ENCODE measurements at places on chromosomes 6 and 20.

GRCh38 chr6:90454836-90455427 is 131.9 kb downstream of the MAP3K7 start:
- DNase-seq: no peak

- peak; percentile 30 for DNase-seq
Observed at GRCh38 chr6:27872642-27873020, 39.6 kb downstream of the OR2B2 start.

DNA sequence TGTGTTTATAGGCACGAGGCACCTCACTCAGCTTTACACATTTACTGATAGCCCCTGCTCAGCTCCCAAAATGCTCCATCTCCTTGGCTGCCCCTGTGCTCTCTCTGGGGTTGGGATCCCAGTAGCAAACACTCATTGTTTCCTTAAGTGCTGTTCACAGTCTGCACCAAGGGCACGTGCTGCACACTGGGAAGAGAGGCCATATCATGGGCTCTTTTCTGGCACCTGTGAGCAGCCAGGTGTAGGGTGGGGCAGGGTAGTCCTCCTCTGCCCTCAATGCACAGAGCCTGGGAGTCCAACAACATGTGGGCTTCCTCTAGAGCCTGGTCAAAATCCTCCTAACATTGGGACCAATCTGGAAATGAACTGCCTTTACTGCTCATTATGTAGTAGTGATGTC is 67.9 kb downstream of the BANF2 start:
- DNase-seq: peak; percentile 64

GRCh38 chr6:169868458-169868857 is 117.0 kb downstream of the ERMARD start:
- no peak for DNase-seq

DNA sequence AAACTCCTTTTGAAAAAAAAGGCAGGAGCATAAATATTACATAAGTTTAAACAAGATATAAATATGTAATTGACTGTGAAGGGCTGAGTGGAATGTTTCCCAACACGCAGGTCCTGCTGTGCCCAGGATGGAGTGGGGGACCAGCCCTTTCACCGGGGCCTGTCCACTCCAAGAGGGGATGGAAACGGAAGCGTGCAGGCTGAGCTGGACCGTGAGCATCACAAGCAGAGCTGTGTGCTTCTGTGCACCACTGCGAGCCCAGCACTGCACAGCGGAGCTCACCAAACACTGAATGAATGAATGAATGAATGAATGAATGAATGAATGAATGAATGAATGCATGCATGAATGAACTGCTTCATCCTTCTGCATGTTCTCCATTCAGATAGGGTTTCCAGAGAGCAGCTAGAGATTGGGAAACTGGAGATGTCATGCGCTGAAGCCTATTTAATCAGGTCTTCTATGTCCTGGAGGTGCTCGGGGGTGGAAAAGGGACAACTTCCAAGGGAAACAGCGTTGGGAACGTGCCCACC is 157.7 kb downstream of the ANKRD60 start:
- DNase-seq: no peak

DNA sequence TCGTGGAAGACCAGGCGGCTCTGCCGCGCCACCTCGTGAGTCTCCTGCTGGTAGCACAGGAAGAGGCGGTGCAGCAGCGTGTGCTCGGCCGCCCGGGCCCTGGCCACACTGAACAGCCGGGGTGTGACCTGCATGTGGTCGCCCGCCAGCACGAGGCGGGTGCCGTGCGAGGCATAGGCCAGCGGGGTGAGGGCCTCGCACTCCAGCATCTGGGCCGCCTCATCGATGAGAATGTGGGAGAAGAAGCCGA is 7.0 kb downstream of the HELZ2 start:
- no peak for DNase-seq

DNA sequence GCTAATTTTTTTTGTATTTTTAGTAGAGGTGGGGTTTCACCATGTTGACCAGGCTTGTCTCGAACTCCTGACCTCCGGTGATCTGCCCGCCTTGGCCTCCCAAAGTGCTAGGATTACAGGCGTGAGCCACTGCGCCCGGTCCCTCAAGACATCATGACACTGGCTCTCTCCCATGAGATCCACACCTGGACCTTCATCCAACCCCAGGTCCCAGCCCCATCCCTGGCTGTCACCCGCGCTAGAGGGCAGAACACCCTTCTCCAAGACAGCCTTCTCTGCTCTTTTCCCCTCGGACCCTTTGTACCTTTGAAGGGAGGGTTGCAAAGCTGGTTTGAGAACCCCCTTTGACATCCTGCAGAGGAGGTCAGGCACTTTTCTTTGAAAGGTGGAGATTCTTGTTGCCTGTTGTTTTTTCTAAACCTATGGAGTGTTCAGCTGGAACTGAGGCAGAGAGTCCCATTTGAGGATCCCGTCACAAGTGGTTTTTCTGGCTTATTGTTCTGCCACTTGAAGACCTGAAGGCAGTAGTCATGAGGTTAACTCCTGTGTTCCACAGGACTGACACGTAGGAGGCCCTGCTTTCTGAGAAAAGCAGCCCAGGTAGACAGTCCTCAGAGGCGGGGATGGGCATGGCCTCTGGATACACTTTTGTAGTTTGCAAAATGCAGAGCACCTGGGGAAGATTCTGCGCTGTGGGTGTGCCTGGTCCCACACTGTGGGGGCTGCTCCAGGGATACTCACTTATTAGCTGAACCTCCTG is 171.1 kb upstream of the SNX9 start:
- DNase-seq: no peak

DNA sequence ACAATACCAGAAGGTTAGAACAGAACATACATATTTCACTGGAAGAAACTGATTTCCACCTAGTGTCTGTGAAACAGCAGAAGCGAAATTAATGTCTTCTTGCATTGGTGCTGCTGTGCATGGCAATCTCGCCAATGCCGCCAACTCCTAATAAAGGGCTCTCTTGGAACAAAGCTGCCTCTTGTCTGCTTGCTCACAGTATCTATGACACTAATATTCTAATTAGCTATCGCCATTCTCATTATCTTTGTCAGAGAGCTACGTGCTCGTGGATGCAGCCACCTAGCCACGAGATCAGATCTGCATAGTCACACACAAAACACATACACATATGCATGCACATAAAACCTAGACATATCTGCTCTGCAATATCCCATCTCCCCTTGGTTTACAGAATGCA is 145.9 kb upstream of the OLIG3 start:
- DNase-seq: no peak

- peak; percentile 66 for DNase-seq
Observed at GRCh38 chr20:36676701-36677421, 30.9 kb upstream of the SLA2 start.

DNA sequence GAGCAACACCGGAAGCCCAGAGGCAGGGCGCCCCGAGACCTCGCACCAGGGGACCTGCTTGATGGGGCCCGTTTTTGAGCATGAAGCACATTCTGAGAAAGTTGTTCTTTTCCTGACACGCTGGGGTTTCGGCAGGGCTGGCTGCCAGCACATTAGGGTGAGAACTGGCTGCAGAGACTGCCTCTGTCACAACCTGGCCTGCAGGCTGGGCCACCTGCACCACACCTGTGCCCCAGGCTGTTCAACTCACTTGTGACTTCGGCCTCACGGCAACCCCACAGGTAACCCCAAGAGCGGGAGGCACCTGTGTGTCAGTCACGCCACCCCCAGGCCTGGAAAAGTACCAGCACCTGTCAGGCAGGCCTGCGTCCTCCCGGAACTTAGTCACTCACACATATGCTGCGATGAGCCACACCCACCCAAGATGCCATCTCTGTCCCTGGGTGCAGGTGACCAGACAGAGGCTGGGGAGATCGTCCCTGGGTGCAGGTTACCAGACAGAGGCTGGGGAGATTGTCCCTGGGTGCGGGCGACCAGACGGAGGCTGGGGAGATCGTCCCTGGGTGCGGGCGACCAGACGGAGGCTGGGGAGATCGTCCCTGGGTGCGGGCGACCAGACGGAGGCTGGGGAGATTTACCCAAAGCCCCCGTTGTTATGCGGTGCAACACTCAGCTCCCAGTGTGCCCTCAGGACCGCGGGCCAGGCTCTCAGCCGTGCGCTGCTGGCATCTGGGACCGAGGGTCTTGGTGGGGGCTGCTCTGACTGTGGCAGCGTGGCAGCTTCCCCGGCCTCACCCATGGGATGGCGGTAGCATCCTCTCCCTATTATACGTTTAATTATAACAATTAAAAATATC is 82.5 kb upstream of the BHLHE23 start:
- DNase-seq: no peak

- no peak for DNase-seq
Observed at GRCh38 chr6:140684776-140685550, 1310.5 kb upstream of the CITED2 start.

GRCh38 chr6:151675746-151676459 is 131.6 kb upstream of the ESR1 start:
- DNase-seq: no peak

- no peak for DNase-seq
Observed at GRCh38 chr20:3434232-3434631, 26.8 kb upstream of the DNAAF9 start.

DNA sequence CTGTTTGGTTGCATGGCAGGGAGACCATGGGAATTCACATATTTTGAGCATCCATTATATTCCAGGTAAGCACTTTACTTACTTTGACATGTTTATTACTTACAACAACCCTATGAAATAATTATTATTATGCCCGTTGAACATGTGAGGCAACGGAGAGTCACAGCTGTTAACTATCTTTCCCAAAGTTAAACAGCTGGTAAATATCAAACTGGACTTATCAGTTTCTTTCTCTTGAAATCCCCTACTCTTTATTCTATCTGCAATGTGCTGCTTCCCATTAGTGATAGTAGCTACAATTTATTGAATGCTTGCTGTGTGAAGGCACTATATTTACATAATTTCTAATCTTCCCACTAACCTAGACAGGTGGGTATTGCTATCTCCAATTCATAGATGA is 847.7 kb upstream of the MAP3K7 start:
- DNase-seq: no peak

DNA sequence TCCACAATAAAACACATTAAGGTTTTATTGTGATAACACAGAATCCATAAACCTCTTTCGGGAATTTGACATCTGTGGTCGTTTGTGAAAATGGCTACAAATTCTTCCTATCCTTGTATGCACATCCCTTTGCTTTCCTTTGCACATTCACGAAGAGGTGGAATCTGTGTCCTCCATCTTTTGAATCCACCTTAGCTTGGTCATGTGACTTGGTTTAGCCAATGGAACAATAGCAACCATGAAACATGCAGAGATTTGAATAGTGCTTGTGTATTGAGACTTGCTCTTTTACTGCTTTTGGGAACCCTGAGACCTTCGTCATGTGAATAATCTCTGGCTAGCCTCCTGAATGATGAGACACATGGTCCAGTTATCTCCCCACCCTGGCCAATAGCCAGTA is 49.7 kb upstream of the NOP56 start:
- DNase-seq: no peak

DNA sequence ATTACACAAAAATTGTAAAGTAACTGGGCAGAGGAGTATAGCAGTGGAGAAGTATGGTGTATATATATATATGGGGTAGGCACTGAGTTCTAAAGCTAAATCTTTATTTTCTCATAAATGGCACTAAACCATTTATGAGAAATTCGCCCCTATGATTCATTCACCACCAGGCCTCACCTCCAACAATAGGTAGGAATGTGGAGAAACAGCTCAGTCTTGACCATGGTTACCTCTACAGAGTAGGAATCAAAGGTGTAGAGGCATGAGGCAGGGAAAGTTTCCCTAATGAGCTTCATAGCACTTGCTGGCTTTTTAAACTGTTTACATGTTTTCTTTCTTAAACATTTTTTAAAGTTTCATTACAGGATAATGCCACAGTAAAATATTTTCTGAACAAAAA is 36.9 kb upstream of the SUMO4 start:
- DNase-seq: no peak

DNA sequence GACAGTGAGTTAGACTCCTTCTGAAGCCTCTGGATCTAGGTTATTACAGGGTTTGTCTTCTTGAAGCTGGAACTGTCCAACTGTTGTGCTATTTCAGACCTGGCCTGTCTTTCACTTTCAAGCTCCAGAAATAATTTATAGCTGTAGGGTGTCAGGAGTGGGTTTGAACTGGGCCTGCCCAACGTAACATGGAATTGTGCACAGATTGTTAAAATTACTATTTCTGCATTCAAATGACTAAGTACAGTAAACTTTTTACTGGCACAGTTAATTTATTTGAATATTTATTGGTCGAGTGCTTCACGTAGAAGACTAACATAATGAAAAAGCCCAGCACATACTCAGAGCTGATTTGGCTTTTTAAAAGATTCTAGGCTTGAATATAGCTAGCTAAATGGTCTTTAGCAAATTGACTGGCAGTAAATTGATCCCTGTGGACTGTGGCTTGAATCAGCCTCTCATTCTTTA is 74.3 kb downstream of the ARID1B start:
- DNase-seq: no peak

GRCh38 chr6:142323377-142323776 is 21.6 kb downstream of the ADGRG6 start:
- DNase-seq: no peak

DNA sequence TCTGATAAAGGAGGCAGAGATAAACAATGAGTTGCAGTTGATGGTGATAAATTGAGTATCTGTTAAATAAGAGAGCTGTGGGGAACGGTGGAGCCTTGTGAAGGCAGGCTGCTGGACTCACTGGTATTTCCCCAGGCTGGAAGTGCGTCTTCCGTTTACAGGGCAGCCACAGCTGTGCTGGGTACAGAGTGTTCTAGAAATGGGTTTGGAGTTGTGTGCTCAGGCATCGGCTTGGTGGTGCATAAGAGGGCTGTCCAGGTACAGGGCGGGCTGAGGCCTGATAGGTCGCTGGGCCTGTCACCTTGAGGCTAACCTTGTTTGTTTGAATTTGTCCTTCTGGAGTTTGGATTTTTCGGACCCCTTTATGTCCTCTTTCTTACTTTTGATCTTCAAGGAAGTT is 39.3 kb downstream of the ARID1B start:
- no peak for DNase-seq

GRCh38 chr6:148530394-148530953 is 187.8 kb downstream of the SASH1 start:
- DNase-seq: no peak

DNA sequence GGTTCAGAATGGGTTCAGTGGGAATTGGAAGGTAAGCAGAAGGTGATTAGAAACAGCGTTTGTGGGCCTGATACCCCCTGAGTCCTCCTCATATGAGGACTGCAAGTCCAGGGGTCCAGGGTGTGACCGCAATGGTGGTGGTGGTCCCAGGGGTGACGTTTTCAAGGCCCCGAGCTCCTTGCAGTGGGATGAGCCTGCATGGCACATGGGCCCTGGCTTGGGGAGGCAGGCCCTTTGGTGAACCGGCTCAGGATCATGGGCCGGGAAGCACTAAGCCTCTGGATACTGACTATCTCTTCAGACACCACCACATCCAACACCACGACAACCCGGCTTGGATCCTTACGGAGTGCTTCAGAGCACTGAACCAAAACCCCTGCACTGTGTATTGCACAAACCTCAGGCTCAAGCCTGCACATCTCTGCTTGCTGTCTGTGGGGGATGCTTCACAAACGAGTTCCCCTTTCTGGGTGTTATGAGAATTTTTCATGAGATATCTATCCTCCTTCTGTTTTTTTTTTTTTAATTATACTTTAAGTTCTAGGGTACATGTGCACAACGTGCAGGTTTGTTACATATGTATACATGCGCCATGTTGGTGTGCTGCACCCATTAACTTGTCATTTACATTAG is 67.9 kb downstream of the STK35 start:
- no peak for DNase-seq

GRCh38 chr6:167984876-167985604 is 12.4 kb upstream of the KIF25 start:
- no peak for DNase-seq

GRCh38 chr6:3615391-3616380 is 135.8 kb downstream of the PXDC1 start:
- no peak for DNase-seq

GRCh38 chr20:10481676-10482075 is 46.6 kb downstream of the SLX4IP start:
- DNase-seq: no peak

GRCh38 chr6:142857796-142858555 is 87.0 kb downstream of the HIVEP2 start:
- DNase-seq: no peak

Measured in NCI-H2029 (cell line).